ENCODE measurements at places on chromosomes 2 and 18.
A peak's percentile ranks its signal among the peaks of the same experiment; 100 is the strongest.

DNA sequence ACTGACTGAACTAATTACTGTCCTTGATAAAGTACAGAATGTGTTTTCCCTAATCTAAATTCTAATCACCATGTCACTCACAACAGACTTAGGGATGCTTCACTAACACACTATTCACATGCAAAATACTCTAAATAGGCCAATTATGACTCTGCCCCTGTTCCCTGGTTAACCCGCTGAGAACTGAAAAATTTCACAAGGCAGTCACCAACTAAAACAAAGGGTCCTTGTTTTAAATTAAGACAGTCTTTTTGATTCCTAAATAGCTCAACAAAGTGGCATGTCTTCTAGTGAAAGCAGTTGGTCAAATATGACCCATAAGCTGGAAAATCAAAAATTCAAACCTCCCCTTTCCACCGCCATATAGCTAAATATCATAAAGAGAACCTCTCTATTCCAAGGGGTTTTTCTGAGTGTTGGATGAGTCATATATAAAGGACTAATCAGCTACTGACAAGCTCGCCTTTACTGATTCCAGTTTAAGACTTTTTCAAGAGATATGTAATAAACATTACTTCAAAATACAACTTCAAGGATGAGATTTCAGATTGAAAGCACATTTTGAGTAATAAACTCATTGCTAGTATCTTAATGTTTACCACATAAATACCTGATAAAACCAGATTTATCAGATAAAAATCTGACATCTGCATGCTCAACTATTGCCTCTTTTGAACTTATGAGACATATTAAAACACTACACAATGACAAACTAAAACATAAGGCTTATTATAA lies 235.8 kb downstream of the TCF4 start:
- no peak for DNase-seq

DNA sequence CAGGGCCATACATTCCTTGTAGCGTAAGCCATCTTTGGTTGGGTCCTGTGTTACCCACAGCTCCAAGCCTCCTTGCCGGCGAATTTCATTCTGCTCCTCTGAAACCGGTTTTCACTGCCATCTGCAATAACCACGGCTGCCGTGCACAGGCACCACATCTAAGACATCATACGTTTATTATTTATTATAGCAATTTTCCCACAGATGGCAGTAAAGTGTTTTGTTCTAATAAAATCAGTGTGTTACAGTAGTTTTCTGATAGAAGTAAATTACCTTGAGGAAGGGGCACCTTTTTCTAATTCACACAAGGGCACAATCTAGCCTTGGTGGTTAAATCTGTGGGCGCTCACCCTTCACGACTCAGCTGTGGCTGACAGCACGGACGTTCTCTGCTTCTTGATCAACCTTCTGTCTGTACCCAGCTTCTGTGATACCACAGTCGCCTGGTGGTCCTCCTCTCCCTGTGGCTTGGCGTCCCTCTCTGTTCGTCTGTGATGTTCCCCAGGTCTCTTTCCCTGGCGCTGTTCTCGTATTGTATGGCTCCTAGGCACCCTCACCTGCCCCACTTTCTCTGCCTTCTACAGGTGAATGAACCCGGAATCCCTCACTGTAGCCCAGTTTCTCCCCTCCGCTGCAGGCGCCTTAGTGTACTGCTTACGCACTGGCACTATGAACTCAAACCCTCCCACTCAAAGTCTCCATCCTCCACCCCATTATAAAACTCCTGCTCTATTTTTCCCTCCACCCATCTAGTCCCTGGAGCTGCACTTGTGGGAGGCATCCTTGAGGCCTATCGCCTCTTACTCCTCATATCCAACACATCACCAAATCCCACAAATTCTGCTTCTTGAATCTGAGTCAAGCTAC lies 236.8 kb downstream of the DYSF start:
- DNase-seq: no peak

DNA sequence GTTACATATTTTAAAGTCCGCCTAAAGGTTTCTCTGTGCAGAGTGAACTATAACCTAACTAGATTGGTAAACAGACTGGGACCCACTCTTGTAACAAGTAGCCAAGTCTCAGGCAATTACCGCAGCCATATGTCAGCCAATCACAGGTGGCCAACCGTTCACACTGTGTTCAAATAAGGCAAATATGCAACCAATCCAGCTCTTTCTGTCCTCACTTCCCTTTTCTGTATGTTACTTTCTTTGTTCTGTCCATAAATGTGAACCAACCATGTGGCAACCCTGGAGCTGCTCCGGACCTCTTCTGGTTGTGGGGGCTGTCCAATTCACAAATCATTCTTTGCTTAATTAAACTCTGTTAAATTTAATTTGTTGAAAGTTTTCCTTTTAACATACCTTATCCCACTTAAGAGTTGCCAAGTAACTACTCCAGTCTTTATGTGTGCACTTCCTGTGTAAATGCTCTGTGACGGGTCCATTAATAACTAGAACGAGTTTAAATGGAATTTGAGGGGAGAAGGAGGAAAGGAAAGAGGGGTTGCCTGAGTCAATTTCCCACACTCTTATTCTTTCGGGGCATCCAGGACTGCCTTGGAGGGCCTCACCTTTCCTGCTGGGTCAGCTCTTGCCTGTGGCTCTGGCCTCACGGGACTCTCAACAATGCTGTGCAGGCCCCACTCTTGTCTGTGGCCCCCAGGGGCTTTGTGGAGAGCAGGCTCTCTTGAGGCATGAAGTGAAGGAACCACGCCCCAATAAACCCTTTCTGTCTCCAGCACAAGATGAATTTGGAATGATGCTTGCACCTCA lies 6.6 kb upstream of the RPL37A start:
- DNase-seq: peak; percentile 68

GRCh38 chr2:212528106-212528856 lies 10.3 kb downstream of the ERBB4 start:
- DNase-seq: no peak

DNA sequence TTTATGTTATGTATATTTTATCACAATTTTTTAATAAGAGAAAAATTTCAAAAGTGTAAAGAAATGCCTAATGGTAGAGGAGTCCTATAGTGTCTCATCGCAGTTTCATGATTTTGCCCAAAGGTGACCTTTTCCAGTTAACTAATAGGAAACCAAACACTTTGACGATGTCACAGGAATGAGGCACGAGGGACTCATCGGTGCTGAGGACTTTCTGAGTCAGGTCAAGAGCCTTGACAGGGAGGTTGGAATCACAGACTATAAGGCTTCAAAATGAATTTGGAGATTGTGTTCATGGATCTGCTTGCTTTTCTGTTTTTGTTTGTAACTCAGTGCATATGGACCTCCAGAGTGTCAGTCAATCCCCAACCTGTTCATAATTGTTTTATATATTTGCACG lies 15.1 kb upstream of the RTTN start:
- no peak for DNase-seq

All from germinal center (tissue), 1 donor.